AG09319 (cell line): ENCODE measurements at places on chromosomes 3 and 15.

DNA sequence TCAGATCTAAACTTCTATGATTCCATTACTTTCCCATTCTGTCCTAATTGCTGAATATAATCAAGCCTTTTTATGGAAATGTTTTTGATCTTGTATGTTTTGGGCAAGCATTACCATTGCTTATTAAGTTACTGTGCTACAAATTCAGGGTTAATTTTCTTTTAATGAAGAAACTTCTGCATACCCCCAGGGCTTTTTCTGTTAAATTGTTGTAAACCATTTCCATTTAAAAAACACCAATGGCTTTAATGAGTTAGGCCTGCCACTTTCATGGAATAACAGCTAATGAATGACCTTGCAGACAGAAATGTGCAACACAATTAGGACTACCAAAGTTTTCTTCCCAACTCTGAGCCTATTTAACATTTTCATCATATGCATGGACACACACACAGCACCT is 150.0 kb downstream of the DIPK2A start:
- DNase-seq: no peak

DNA sequence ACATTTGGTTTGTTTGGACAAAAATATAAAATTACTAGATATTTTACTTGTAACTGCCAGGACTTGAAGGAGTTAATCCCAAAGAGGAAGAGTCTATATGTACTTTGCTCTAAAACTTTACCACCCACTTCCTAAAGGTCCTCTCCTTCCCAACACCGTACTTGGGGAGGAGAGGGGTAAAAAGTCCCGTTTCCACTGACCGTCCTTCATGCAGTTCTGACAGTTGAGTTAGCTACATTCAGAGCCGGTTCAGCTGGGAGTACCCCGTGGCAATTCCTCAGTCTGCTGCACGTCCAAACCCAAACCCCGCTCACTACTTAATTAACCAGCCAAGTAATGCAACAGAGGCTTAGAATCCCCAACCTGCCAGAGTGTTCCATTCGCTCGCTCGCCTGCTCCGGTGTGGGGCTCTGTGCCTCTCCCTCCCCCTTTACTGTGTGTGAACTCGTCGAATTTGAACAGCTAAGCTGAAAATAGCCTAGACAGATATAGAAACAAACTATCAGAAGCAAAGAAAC is 519.7 kb downstream of the FOXP1 start:
- DNase-seq: no peak

DNA sequence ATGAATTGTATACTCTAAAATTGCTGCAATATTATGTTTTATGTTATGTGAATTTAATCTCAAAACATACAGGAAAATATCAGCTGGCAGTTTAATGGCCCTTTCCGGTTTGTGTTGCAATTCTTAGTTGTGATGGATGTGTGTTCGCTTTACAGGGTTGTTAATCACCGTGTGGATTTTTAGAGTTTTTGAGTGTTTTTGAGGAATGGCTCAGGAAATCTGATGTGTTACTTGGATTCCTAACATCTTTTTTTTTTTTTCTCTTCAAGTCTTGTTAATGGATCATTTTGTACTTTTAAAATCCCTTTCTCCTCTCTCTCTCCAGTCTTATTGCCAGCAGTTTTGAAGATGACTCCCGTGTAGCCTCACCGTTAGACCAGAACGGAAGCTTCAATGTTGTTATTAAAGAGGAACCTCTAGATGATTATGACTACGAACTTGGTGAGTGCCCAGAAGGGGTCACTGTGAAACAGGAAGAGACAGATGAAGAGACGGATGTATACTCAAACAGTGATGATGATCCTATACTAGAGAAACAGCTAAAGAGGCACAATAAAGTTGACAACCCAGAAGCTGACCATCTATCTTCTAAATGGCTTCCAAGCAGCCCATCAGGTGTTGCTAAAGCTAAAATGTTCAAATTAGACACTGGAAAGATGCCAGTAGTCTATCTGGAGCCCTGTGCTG is 35.7 kb downstream of the MGA start:
- no peak for DNase-seq

DNA sequence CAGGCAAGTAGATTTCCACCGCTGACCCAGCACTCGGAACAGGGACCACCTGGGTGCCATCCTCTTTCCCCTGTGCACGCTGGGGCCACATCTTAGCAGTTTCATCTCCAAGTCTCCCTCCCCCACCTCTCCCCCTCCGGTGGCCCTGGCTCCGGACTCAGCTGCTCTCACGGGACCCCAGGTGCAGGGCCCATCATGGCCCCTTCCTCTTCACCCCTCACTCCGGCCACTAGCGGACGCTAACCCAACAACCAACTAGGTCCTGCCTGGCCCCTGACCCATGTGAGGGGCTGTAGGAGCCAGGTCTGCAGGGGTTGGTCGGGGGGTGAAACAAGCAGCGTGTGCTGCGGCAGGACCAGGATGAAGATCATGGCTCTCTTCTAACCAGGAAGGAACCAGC is 31.3 kb upstream of the IQSEC1 start:
- no peak for DNase-seq

- DNase-seq: no peak
Measured at GRCh38 chr15:97961067-97961954, 808 bp downstream of the ARRDC4 start.

- DNase-seq: no peak
Measured at GRCh38 chr3:134474956-134475355, 10.8 kb downstream of the ANAPC13 start.

DNA sequence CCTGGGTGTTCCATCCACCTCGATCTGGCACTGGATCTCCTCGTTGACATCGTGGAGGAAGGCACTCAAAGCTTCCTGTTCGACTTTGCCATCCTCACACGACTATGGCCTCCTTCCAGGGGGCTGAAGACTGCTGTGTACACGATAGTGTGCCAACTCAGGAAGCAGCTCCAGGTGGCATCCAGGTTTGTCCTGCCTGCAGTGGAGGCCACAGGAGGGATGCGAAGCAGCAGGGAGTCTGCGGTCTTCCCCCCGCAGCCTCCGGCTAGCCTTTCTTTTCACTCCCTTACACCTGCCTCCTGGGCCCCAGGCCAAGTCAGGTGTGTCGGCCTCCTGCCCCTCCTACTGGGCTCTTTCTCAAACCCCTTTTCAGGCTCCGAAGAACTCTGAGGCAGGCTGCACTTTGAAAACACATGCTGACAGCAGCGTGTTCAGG is 32.2 kb downstream of the SYNM start:
- no peak for DNase-seq

DNA sequence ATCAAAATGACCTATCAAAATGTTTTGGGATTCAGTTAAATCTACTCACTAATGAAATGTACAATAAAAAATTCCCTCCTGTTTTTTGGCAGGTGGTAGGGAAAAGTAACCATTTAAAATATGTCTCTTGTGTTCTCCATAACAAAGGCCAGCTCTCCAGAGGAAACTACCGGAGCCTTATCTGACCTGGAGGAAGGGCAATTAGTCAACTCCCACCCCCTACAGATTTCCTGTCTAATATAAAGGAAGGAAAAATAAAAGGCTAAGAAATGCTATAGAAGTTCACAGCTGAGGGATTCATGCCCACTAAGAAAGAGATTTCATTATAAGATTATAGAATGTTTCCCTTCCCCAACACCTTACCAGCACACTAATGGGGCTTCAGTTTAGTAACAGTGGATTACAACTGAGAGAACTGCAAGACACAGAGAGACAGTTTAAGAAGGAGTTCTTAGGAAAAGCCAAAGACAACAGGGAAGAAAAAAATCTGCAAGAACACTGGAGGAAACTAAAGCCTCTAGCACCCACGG is 376.5 kb upstream of the KCNMB2 start:
- no peak for DNase-seq

- DNase-seq: no peak
Measured at GRCh38 chr3:65246561-65246960, 558.8 kb upstream of the ADAMTS9 start.

DNA sequence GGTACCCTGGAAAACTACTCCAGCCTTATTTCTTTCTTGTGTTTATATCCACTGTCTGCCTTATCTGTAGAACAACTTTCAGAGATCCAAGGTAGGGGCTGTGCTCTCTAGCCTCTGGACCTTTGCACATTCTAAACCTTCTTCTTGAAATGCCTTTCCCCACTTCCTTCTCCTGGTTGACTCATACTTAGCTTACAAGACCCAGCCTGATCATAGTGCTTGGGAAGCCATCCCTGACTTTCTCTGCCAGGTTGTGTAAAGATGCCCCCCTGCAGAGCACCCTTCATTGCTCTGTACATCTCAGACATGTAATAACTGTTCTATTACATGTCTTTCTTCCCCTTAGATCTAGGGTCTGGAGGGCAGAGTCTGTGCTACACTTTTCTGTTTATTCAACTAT is 50.1 kb downstream of the PPM1L start:
- no peak for DNase-seq

GRCh38 chr15:95932141-95932540 is 398.4 kb upstream of the NR2F2 start:
- no peak for DNase-seq

- DNase-seq: no peak
Measured at GRCh38 chr3:105527949-105528348, 161.2 kb downstream of the ALCAM start.

DNA sequence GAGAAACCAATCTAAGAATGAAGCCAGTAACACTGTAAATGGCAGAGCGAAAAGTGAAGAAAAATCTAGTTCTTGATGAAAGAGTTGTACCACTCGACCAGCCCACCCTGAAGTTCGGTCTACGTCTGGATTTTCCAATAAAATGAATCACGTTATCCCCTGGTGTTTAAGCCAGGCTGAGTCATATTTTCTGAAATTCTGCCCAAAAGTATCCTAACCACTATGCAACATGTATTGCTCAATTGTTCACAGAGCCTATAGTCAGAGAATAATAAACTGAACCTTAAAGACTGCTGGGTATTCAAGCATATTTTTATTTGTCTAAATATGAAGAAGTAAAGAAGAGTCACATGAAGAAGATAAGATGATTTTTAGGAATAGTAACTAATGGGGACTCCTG is 245.7 kb downstream of the FGF12 start:
- DNase-seq: no peak

DNA sequence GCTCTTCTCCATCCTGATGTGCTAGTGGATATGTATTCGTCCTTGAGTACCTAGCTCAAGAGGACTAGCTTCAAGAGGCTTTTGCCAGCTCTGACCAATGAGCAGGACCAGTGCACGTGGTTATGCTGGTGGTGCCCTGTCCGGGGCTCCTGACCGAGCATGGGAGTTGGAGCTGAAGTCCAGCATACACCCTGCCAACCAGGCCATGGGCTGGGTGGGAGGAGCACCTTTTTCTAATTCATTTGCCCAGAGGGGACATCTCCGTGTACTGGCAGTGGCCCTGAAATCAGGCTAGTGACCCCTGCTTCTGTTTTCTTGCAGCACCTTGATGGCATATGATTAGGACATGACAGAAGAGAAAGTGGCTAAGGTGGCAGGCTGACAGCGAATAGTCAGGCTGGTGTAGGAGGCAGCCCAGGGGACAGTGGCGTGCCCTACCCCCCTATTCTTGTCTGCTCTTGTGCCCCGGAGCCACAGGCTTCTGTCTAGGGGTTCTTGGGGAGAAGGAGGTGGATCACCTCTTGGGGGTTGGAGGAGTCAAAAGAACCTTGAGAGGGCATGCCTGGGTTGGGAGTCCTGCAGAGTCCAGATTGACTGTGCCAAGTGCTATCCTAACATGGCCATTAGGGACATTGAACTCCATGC is 16.5 kb downstream of the PODXL2 start:
- no peak for DNase-seq

DNA sequence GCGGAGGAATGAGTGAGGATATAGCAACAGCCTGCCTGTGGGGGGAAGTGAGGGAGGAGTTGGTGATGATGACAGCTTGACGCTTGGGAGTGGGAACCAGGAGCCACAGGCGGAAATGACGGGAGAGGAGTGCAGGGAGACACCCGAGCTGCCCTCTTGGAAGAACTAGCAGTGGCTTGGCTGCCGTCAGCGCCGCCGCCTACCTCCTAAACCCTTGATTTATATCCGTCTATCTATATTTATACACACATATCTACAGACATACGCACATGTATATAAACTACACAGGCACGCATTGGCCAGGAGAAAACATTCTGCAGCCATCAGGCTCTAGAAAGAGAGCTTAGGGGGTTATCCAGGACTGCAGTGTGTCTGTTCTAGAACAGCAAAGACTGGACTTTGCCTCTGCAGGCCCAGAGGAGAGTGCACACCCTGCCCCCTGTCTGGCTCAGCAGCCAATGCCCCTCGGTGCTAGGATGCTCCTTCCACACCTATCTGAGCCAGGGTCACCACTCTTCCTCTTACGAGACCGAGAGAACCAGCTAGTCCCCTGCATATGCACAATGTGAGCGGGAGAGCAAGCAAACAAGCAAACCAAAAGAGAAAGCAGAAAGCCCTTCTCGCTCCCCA is 45.3 kb upstream of the MAGEF1 start:
- peak; percentile 49 for DNase-seq

DNA sequence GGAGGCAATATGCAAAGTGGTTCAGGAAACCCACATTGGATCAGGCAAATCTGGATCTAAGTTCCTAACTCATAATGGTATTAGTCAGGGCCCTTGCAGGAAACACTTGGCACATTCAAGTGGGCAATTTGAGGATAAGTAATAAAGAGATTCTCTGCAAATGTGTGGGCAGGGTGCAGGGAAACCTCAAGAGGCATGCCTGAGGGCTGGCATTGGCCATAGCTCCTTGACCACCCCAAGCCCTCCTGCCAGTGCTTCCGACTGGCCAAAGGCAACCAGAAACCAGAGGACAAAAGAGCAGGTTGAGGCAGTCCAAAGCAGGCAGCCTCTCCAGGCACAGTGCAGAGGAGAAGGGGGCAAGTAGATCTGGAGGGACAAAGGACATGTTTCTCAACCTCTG is 130.8 kb upstream of the SNTN start:
- no peak for DNase-seq

GRCh38 chr15:74762791-74763150 is 14.1 kb downstream of the CYP1A2 start:
- no peak for DNase-seq

GRCh38 chr15:66921319-66921915 is 144.0 kb upstream of the SMAD3 start:
- DNase-seq: no peak

DNA sequence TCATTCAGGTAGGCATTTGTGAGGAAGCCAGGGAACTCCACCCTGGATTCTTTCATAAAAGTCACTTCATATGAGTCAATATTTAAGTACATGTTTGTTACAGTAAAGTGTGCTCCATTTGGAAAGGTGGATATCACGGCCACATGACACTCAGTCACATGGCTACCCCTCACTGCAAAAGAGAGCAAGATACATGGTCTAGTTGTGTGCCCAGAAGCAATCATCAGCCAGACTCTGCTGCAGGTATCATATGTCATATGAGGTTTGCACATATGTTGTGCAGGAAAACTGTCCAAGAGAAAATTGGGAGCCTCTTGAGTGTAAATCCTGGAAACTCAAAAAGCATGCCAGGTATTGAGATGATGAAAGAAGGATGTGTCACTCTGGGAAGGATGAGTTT is 55.0 kb upstream of the NMNAT3 start:
- no peak for DNase-seq

GRCh38 chr3:143998266-143998665 is 26.6 kb downstream of the DIPK2A start:
- no peak for DNase-seq

DNA sequence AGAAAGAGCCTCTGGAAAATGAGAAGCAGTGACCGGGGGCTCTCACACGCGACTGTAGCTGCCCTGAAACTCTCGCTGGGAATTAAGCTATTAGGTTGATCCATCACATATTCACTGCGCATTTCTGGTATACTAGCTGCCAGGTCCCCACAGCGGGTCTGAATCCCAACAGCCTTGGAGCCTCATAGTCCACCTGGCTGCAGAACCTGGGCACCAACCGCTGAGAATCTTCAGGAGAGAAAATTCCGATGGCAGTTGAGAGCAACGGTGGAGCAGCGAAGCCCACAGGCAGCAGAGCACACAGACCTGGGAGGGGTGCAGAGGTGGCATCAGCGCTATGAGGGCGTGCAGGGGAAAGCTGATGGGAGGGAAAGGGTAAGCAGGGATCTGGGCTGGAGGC is 75.1 kb downstream of the FAM174B start:
- no peak for DNase-seq
